ENCODE measurements at places on chromosomes 2 and 18. TPM values are rescaled to one million over a fixed set of nuclear protein-coding genes. Genes with fewer than 3 reads are reported as not detected.

CYS1 gene
- total RNA-seq, result 3.7 TPM

- no peak overlapping the region for H3K27ac ChIP-seq
- H3K4me1 ChIP-seq, result no peaks in the 10 kb centered on the region
- peak; percentile 36 for DNase-seq
- no peak overlapping the region for H3K4me3 ChIP-seq
- no peaks in the 10 kb centered on the region for H3K36me3 ChIP-seq
Measured at GRCh38 chr2:221485503-221485870, 86.6 kb downstream of the EPHA4 start.

DNA sequence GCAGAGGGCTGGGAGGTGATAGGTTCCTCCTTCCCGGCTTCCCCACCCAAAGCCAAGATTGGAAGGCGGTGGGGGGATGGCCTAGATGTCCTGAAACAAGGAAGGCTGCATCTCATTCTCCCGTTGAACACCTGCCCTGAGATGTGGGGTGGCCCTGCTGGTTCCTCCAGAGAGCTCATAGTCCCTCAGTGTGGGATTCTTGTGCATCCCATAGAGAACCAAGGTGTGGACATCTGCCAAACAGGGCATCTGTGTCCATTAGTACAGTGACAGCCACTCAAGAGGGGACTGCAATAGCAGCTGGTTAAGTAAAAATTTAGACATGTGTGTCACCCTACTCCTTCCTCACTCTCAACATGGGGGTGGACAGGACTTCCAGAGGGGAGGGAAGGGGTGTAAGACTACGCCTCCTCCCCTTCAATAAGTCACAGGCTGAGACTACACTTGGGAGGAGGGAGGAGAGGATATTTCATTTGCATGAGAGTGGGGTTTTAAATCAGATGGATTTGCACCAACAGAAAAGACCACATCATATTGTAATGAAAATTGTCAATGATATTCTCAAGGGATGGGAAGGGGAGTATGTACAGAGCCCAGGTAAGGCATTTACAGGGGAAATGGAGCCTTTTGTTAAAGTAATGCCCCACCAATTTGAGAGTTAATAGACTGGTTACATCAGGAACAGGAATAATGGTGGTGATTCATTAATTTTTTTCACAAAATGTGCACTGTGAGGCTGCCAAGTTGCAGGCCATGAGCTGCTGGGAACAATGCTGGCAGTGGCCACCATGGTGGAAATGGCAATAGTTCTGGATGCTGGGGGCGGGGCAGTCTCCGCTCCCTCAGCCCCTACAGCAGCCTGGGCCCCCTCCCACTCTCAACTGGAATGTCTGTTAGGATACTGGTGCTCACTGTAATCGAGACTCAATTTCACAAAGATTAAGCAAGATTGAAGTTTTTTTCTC is 80.6 kb downstream of the TEX51 start:
- DNase-seq, result no peak
- H3K27ac ChIP-seq, result no peak overlapping the region
- H3K4me3 ChIP-seq, result no peak overlapping the region
- no peaks in the 10 kb centered on the region for H3K4me1 ChIP-seq
- peaks cover 2% of the 10 kb centered on the region for H3K27me3 ChIP-seq

DNA sequence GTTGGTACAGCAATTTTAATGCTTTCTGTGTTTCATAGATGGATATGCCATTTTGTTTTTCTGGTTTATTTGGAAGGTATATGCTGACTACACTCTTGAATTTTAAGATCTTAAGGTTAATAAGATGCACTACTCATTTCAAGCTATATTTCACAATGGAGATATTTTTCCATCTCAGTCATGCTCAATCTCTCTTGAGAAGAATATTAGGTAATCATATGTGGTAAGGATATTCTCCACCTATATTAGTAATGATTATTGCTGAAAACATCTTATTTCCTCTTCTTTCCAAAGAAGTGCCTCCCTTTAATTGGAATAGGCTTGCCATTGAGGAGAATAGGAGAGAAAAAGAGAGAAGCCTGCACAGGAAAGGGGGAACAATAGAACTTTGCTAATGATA is 40.1 kb downstream of the EPB41L3 start:
- DNase-seq, result no peak
- H3K36me3 ChIP-seq, result no peaks in the 10 kb centered on the region

EHD3 gene
- 20.9 TPM for total RNA-seq

GREB1L gene
- 16.2 TPM for total RNA-seq

DNA sequence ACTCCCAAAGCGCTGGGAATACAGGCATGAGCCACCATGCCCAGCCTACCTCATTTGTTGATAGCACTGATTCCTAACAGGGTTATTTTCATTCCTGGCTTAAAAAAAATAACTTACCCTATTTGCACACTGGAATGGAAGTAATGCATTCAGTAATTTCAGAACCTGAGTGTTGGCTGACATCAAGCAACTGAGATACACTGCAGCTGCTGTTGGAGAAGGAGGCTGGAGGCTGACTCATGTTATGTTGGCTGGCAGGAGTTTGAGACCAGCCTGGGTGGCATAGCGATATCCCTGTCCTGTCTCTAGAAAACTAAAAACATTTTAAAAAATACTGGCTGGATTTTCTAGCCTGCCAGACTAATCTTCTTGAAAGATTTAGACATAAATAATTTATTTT is 385.1 kb upstream of the MEX3C start:
- no peak overlapping the region for H3K4me3 ChIP-seq
- DNase-seq, result no peak
- H3K27me3 ChIP-seq, result no peaks in the 10 kb centered on the region
- no peaks in the 10 kb centered on the region for H3K36me3 ChIP-seq
- no peaks in the 10 kb centered on the region for H3K4me1 ChIP-seq

GRCh38 chr2:108560241-108560811 is 26.1 kb downstream of the LIMS1 start:
- H3K27ac ChIP-seq, result no peak overlapping the region
- no peaks in the 10 kb centered on the region for H3K4me1 ChIP-seq
- H3K27me3 ChIP-seq, result no peaks in the 10 kb centered on the region
- H3K36me3 ChIP-seq, result no peaks in the 10 kb centered on the region

GRCh38 chr2:100404411-100404810 is 13.1 kb downstream of the CHST10 start:
- no peaks in the 10 kb centered on the region for H3K27me3 ChIP-seq
- H3K36me3 ChIP-seq, result peaks cover 2% of the 10 kb centered on the region
- no peak for DNase-seq
- no peaks in the 10 kb centered on the region for H3K4me1 ChIP-seq
- H3K4me3 ChIP-seq, result no peak overlapping the region

LIMS2 gene
- 73.3 TPM for total RNA-seq

Data from astrocyte (in vitro differentiated cells and primary cell).